NAMALWA (cell line): ENCODE measurements at places on chromosomes 5 and 9.
A peak's percentile ranks its signal among the peaks of the same experiment; 100 is the strongest.

DNA sequence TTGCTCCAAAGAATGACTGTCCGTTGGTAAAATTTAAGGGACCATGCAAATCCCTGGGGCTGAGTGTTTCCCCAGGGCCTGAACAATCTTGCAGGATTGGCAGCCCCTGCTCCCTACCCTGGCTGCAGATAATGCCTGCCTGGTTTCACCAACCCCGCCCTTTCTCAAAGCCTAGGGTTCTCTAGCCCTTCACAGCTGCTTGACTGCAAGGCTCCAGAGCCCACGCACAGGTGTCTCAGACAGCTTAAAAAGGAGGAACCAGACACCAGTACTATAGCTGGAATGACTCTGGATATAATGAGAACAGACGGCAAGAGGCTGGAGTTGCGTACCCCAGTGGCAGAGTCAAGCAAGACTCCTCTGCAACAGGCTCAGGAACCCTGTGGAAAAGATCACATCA, 25.2 kb upstream of the TNIP1 start:
- no peak for DNase-seq

DNA sequence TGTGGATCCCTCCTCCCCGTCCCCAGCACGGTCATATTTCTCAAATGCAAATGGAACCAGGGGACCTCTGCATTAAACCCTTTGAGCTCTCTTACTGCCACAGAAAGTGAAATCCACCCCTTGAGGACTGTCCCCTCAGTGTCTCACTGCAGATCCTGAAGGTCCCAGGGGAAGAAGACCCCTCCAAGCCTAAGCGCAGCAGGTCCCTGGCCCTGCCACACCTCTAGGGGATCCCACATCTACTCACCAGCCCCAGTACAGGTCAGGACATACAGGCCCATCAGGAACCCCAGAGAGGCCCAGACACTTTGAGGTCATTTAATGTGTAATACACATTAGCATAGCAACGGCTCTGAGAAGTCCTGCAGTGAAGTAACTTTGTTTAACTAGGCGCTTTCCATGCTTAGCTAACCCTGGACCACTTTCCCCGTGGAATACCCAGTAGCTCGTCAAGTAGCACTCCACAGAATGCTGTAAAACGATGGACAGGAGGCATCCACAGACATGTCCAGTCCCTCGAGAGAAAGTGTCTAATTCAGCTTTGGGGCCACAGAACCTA, 54.7 kb upstream of the ALDH1B1 start:
- DNase-seq: no peak

DNA sequence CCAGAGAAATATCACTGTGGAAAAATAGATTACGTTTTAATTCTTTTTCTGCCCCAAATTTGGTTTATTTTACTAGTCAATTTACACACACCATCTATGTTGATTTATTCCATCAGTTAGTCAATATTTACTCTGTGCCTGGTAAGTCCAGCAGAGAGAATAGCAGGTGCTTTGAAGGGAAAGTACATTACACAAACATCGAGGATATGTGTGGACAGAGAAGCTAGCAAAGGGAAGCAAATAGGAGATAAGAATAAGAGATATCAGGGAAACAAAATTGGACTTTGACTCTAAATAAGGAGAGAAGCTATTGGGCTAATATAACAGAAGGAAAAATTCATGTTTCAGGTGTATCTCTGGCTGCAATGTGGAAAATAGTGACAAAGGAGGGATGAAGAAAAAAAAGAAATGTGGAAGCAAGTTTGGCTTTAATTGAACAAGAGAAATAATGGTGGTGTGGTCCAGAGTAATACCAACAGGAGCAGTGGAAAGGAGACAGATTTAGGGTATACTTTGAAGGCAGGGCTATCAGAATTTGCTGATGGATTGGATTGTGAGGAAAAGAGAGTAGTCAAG, 587.7 kb upstream of the CDH6 start:
- DNase-seq: no peak

DNA sequence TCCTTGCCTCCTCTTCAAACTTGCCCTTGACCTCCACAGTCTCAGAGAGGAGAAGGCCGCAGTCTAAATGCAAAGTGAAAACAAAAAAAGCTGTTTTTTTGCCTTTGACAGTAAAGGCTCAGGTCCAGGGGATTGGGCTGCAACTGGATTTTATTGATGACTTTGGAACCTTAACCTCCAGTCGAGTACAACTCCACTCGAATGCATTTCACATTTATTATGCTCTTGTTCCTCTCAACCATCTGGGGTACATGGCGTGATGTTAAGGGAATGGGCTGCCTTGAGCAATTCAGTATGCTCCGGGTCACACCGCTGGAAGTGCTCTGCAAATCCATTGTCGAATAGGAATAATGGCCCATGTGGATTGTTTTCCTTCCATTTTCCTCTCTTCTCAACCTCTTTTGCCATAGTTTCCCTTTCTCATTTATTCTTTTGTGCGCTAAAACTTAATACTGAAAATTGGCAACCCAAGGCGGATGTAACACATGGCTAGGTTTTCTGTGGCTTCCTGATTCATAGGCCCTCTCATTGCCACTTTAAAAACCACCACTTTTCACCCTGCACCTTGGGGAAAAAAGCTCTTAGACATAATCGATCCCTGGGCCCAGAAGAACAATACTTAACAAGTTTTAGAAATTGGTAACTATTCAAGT, 34.3 kb downstream of the ITK start:
- no peak for DNase-seq

DNA sequence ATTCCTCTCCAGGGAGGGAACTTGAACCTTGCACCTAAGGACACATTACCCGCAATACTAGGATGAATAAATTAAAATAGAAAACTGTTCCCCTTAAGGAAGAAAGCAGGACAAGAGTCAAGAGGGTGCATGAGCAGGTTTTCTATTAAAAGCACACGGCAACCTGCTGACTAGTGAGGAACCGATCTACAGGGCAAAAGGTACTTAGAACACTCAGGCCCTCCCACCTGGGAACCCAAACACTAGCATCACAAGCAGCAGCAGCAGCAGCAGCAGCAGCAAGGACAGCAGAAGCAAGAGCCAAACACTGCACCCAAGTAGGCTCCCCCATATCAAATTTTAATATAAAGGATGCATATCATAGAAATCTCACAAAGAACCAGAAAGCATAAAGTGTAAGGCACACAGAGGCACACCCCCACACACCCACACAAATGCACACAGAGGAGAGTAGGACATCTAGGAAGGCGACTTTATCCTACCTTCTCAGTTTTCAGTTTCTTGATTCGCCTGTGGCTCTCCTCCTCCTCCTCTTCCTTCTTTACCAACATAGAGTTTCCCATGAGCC, 2.8 kb downstream of the ZNF608 start:
- peak; percentile 74 for DNase-seq

GRCh38 chr5:5323551-5323950, 98.9 kb upstream of the ICE1 start:
- no peak for DNase-seq

- no peak for DNase-seq
These were observed 626.2 kb downstream of the TLR4 start for GRCh38 chr9:118330191-118330986.

DNA sequence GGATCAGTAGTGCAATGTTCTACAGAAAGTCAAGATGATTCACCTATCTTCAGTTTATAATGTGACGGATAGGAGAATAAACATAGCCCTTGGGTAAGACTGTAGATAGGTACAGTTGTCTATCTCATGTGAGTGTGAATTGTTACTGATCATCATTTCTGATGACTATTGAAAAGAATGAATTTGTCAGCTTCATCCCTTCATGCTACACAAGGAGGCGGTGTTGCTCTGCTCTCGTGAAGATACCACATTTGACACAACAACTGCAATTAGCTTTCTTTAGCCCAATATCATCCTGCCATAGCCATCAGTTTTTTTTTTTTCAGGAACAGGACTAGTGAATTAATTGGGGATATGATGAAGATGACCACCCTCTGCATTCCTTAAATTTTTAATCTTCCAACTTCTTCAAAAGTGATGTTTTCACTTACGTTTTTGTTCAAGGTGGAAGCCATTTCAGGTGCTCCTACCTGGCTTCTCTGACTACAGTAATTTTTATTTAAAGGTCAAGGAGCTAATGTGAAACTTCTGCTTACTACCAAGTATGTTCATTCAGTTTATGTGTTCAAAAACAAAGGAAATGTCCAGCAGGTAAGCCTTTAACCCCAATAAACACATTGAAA, 152.9 kb upstream of the MOCS2 start:
- DNase-seq: peak; percentile 40

DNA sequence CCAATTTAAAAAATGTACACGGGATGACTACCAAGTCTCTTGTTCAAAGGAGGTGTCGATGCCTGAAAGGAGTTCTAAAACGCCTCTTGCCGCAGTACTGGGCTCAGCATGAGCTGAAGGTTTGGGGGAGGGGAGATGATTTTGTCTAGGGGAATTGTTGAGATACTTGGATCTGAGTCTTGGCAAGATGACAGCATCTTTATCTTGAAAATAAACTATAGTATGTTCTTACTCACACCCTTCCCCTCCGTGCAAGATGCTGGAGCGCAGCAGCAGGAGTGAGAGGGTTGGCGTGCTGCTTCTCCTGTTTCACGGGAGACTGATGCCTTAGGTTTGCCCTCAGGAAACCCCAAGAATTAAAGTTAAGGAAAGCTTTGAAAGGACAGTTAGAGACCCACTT, 47.3 kb downstream of the FAM78A start:
- DNase-seq: no peak

DNA sequence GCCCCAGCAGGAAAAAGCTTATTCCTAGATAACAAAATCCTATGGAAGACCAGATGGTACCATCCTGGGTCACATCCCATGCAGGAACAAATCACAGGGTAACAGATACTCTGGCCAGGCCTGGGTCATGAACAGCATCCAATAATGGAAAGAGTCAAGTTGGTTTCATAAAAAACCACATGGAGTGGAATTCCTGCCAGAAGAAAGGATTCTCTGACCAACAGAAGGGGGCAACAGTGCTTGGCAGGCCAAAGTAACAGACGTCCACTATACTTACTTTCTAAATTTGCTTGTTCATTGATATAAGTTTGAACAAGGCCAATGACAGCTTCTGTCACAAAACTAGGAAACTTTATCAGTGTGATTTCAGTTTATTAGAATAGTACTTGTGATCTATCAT, 273.5 kb downstream of the ARRDC3 start:
- no peak for DNase-seq

DNA sequence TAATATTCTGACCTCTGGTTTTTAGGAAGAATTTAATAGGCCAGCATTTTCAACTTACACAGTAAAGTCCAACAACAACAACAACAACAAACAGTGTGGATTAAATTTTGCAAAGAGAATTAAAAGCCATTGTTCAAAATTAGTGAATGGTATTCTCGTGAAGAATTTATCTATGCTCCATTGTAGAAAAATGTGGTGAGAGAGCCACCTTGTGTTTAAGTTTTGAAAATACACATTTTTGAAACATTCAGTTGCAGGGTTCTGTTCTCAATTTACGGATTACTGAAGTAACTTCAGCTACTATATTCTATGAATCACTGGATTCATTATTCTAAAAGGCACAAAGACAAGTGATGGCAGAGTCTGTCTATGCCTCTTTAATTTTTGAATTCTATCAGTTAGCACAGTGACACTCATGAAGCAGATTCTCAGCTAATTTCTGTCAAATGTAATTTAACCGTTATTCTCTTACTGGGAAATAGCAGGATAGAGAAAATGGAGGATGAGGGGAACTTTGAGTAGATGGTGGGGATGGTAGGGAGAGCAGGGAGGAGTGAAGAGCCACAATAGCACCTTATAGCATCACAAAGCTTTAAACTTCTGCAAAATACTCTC, 11.0 kb downstream of the CCDC152 start:
- DNase-seq: peak; percentile 58

DNA sequence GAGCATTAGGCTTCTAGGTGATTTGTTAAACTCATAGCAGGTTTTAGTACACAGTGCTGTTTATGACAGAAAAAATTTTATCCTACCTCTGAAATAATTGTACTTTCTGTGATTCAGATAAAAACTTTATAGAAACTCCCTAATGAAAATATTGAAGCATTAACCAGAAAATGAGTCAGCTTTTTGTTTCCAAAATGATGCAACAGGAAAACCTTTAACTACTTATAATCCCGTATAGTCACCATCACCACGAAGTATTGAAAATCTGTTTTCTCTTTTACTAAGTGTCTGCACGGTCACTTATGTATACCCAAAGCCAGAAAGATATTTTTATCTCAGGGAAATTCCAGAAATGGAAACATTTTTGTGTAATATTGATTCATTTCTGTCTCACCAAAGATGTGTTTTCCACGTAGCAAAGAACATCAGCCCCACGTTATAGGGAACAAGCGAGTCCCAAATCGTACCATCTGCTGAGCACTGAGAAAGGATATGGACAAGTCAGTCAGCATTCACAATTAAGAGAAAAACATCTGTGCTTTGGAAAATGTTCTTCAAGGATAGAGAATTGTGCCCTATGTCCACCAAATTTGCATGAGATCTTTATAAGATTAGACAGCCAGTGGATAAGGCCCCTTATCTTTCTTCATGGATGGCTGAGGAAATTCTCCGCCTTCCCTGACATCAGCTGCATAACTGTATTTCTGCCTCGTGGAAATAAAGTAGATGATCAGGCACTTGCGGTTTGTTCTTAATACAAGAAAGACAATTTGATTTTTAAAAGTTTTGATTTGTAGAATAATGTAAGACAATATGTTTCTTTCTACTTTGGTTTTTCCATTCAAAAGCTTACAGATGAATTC, 41.9 kb downstream of the TNFAIP8 start:
- no peak for DNase-seq

- DNase-seq: no peak
These were observed 348.0 kb downstream of the ZNF608 start for GRCh38 chr5:124398460-124398859.

DNA sequence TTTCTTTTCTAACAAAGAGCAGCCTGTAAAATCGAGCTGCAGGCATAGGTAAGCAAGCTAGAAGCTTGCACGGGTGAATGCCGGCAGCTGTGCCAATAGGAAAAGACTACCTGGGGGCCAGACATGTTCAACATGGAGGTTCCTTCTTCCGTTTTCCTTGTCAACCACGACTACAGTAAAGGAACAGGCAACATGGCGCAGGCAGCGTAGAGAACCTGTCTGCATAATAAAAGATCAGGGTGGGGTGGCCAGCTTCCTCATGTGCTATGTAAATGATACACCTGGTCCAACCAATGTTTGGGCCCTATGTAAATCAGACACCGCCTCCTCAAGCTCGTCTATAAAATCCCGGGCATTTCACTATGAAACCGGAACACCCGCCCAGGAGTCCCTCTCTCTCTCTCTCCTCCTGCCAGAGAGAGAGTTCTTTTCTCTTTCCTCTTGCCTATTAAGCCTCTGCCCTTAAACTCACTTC, 103.8 kb upstream of the LIFR start:
- DNase-seq: no peak

- no peak for DNase-seq
These were observed 16.2 kb downstream of the HACD4 start for GRCh38 chr9:21015129-21015815.

DNA sequence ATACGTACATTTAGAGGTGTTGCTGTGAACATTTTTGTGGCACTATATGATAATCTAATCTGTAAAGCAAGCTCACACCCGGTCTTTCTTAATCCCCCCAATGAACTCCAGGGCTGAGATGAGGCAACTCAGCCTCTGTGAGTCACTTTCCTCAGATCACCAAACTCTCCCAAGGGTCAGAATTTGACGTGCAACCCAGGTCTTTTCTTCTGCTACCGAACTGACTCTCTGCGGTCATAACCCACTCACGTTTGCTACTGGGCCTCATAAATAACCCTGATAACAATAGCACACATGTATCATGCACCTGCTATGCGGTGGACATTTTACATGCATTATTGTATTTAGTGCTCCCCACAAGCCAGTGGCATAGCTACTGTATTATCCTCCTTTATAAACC, 153.1 kb downstream of the DROSHA start:
- no peak for DNase-seq
